Sigmoid colon (tissue), 7 donors: ENCODE measurements at places on chromosomes 4 and X. TPM values are rescaled to one million over a fixed set of nuclear protein-coding genes. Genes with fewer than 3 reads are reported as not detected.

GRCh38 chr4:6568689-6569332 is 6.2 kb upstream of the MAN2B2 start:
- DNase-seq: no peak

- DNase-seq: no peak
Measured at GRCh38 chr4:127829014-127829413, 46.9 kb downstream of the HSPA4L start.

The DDX53 gene
- not detected for total RNA-seq

GRCh38 chr4:173745765-173746164 is 215.7 kb upstream of the HAND2 start:
- DNase-seq: no peak

The CCKAR gene
- total RNA-seq: not detected

DNA sequence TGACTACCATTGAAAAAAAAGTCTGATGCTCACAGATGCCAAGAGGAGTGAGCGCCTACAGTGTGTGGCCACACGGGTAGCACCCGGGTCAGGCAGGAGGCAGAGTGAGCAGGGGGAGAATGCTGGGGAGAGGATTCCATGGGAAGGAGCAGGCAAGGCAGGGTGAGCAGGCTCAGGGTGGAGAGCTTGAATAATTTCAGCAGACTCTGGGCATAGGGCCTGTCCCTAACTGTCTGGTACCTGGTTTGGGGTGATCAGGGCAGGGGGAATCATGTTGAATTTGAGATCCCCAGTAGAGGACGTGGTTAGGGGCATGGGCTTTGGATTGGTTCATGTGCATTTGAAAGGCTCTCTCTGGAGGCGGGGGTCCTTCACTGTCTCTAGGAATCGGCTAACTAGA is 51.2 kb upstream of the TLR3 start:
- no peak for DNase-seq

The CABS1 gene
- not detected for total RNA-seq

The ITGB1BP2 gene
- total RNA-seq: 14.1 TPM

The STAG2 gene
- total RNA-seq: 117 TPM
